ENCODE measurements at places on chromosomes 7 and 10.

GRCh38 chr10:124126145-124126982 lies 33.0 kb upstream of the CHST15 start:
- DNase-seq = no peak

DNA sequence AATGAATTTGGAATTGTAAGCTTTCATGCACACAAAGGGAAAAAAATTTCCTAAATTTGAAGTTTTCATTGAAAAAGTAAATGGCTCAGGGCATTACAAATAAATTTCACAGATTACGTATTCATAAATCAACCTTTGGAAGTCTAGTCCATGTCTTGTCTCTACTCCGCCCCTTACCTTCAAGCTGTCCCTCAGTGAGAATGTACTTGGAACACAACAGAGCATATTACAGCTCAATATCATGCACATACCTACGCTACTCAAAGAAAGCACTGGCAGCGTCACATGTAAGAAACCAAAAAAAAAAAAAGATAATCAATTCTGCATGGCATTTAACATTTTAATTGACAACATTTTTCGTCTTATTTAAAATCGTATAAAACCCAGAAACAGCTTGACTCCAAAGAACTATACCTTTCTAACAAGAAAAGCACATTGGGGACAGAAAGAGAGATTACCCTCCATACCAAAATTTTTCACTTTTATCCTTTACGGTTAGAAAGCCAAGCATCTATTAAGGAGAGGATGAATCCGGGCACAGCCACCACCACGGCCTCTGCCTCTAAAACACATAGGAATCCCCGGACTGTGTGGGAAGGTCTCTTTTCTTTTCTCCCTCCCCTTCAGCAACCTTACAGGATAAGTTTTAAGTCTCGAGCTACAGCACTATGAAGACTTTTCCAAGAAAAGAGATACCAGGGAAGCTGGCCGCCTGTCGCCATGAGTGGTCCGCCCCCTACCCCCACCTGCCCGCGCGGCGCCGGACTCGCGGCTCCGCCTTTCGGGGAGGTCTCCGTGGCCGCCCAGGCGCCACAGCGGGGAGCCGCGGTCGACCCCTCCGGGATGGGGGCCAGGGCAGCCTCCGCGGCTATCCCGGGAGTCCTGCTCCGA lies 1.1 kb downstream of the JMJD1C start:
- peak; percentile 28 for DNase-seq

- no peak for DNase-seq
These were observed 194.4 kb upstream of the C7orf33 start for GRCh38 chr7:148395990-148396716.

GRCh38 chr7:106285855-106286492 lies 1.2 kb upstream of the NAMPT start:
- DNase-seq = peak; percentile 13

DNA sequence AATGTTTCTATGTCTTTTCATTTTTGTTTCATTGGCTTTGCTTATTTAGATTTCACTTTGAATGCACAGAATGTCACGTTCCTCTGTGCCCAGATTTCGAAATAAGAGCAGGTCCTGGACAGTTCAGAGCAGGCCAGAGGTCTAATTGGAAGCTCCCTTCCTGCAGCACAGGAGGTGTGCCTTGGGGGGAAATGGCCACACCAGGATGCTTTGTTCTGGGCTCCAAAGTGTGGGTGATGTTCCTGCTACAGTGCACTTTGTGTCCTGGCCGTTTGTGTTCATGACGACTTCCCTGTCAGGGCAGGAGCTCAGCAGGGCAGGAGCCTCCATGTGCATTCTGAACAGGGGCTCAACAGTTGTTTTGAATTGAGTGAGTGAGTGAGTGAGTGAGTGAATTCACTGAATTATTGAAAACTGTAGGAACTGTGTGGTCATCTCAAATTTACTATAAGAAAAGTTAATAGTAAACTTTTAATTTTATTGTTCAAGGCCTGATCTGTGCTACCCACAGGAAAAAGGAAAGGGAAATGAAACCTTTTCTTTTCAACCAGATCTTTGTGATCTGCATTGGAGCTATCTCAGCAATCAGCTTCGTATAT lies 109.5 kb upstream of the GJD4 start:
- no peak for DNase-seq

DNA sequence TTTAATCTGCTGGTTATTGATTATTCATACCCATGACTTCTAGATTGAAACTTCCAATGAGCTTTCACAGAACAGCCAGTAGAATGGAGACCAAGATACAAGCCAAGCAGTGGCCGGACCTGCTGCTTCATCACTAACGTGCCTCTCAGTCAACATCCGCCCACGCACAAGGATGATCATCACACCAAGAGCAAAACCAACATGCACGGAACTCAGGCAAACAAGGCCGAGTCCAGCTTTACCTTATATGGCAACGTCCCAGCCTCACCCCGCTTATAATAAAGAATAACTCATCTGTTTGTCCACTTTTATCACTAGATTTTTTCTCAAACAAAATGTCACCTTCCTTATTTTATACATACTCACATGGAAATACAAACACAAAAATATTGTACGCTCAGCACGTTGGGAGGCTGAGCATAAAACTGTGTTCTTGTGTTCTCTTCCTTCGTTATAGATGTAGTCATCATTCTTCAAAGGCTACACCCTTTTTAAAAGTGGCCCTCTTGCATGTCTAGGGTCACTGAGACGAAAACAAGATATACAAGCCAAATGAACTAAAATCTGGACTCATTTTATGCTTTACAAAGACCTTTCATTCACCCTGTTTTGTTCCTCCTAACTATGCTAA lies 122.7 kb downstream of the SFMBT2 start:
- DNase-seq = no peak

DNA sequence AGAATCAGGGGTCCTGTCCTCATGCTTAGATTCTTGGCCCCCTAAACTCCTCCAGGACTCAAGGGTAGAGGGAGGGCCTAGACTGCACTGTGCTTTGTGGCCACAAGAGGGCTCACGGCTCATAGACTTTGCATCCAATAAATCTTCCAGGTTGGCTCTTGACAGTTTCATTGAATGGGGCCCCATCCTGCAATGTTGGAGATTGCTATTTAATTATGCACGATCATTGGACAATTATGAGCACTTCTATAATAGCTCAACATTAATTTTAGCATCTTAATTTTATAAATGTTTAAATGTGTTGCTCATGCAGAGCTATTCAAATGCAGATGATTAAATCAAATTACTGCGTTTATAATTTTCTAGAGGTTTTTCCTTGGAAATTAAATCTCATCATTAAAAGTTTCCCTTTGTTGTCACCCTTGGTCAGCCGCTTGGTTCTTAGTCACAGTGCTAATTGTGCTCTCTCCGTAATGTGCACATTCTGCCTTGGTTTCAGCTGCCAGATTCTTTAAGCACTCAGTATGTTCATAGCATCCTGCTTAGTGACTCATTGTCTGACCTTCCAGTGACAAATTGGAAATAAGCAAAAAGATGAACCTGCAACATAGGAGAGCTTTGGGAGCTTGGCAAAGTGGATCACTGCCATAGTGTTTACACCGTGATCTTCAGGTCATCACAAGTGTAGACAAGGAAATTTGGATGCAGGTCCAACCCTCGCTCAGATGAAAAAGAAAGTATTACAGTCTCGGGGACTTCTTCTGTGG lies 33.4 kb upstream of the PLPP4 start:
- DNase-seq = no peak

- DNase-seq = no peak
These were observed 54.6 kb downstream of the STK32C start for GRCh38 chr10:132253092-132253687.

DNA sequence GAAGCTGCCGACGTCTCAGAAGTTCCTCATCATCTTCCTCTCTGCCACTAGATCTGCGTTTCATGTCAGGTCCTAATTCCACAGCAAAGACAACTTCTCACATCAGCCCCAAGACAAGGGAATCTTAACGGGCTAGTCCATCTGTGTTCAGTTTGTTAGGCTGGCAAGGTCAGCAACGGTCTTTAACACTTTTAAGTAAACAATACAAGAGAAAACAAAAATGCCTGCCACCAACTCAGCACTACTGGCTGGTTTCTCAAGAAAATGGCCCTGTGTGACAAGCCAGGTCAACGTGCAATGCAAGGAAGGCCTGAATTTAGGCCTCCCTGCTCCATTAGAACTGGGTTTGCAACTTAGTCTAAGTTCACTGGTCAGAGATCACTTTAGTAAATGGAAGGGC lies 41.0 kb upstream of the AFAP1L2 start:
- no peak for DNase-seq
